ENCODE measurements at places on chromosomes 2 and 18.
A peak's percentile ranks its signal among the peaks of the same experiment; 100 is the strongest.

GRCh38 chr2:58289029-58289428 is 47.9 kb upstream of the FANCL start:
- DNase-seq = no peak

DNA sequence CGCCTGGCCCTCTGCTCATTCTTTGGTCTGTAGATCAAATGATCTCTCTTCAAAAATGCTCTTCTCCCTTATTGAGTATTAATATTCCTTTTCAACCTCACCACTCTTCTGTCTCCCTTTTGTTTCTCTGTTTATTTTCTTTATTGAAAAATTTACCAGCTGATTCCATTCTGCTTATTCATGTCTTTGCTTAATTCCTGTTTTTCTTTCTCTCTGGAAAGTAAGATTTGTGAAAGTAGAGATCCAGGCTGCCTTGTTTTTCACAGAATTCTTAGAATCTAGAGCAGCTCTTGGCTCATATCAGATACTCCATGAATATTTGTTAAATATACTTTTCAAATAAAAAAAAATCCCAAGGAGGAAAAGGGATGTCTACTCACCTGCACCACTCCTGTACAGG is 157.0 kb downstream of the DOCK10 start:
- DNase-seq = no peak

- no peak for DNase-seq
These were observed 91.7 kb upstream of the RMDN2 start for GRCh38 chr2:37833423-37833822.

DNA sequence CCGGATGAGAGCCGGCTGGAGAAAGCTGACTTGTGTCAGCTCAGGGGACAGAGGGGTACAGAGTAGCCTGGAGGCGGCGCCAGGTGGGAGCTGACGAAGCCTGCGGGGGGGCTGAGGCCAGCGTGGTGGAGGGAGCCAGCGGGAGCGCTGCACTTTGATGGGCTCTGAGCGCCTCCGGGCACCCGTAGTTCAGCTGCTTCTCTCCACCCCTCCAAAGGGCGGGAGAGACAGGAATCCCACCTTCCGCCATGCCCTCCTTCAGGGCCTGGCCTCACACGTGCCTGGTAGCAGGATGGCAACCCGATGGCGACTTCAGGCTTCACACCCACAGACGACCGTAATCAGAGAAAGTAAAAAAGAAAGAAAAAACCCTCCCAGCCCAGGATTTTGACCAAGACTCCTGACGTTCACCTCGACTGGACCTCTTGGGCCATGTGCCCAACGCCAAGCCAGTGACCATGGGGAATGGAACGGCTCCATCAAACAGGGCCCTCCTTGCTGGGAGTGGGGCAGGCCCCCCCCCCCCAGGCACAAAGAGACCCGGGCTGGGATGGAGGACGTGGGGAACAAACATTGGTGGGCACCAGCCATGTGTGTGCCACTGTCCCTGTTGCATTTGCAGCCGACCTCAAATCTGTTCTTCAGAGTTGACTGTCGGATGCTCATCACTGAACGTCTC is 60.7 kb upstream of the ASAP2 start:
- no peak for DNase-seq

- DNase-seq = no peak
These were observed 52.4 kb downstream of the LPIN1 start for GRCh38 chr2:11798701-11799435.

DNA sequence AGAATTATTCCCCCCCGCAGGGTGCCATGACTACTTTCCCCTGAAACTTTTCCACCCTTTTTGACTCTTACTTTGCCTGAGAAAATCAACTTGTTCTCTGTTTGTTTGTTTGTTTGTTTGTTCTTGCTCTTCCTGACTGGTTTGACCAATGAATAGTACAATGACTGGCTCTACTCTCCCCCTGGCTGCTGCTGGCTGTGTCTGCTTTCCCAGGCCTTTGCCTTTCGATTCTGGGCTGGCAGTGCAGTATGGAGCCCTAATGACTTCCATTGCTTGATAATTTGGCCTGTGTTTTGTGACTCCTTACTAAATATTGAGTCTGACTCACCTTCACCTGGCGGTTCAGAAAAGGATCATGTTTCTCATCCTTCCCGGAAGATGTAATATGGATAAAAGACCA is 241.1 kb downstream of the TMEM182 start:
- DNase-seq = no peak

GRCh38 chr18:12317664-12318333 is 9.8 kb downstream of the TUBB6 start:
- DNase-seq = no peak

DNA sequence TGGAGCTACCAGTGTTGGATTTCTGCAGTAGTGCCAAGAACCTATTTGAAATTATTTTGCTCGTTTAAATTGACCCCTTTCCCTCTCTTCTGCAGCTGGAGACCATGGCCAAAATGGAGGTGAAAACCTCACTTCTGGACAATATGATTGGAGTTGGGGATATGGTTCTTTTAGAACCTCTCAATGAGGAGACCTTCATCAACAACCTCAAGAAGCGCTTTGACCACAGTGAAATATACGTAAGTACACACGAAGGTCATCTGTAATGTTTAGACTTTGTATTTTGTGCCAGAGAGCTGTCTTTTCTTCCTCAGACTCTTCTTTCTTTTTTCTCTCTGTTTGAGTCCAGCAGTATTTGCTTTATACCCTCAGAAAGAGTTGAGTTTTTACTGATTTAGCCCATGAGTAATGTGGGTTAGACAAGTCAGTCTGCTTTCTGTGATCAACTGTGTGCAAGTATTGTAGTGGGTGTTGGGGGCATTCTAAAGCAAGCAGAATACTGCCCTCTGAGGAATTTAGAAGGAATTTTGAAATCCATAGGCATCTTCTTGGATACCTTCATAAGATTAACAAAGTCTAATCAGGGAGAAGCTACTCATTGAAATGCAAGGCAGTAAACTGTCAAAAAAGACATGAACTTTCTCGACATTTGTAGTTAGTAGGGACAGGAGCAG is 31.7 kb downstream of the MYO1B start:
- DNase-seq = no peak

GRCh38 chr2:26469092-26469710 is 8.7 kb downstream of the OTOF start:
- no peak for DNase-seq

- DNase-seq = no peak
These were observed 426.0 kb downstream of the TGIF1 start for GRCh38 chr18:3875961-3876360.

- DNase-seq = peak; percentile 29
These were observed 135.5 kb downstream of the NDUFA10 start for GRCh38 chr2:239889641-239890121.

GRCh38 chr2:84640411-84640810 is 124.1 kb downstream of the DNAH6 start:
- no peak for DNase-seq

- no peak for DNase-seq
These were observed 59.9 kb upstream of the ODC1 start for GRCh38 chr2:10508038-10508437.

Data from dorsolateral prefrontal cortex (tissue), 122 donors.